GM12892 (cell line): ENCODE measurements at places on chromosomes 3 and 15.

DNA sequence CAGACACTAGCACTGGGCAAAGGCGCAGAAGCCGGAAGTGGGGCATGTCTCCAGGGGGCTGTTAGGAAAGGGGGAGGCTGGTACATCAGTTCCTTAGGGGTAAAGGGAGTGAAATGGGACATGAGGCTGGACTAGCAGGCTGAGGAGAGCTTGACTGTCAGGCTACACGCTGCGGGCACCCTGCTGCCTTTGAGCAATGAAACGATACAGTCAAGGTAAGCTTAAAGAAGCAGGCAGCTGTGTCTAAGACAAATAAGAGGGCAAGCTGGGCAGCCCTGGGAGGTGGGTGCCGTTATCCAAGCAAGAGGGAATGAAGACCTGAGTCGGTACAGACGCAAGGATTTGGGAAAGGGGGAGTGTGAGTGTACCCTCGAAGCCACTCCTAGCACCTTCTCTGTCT lies 51.0 kb upstream of the DCLK3 start:
- DNase-seq, result no peak

- DNase-seq, result no peak
These were observed 208.7 kb upstream of the P2RY1 start for GRCh38 chr3:152626226-152626625.

- DNase-seq, result no peak
These were observed 136.2 kb upstream of the EIF1B start for GRCh38 chr3:40173227-40173721.

GRCh38 chr15:79310612-79310984 lies 314 bp upstream of the TMED3 start:
- no peak for DNase-seq

GRCh38 chr15:39426552-39427532 lies 154.0 kb upstream of the THBS1 start:
- DNase-seq, result peak; percentile 34

DNA sequence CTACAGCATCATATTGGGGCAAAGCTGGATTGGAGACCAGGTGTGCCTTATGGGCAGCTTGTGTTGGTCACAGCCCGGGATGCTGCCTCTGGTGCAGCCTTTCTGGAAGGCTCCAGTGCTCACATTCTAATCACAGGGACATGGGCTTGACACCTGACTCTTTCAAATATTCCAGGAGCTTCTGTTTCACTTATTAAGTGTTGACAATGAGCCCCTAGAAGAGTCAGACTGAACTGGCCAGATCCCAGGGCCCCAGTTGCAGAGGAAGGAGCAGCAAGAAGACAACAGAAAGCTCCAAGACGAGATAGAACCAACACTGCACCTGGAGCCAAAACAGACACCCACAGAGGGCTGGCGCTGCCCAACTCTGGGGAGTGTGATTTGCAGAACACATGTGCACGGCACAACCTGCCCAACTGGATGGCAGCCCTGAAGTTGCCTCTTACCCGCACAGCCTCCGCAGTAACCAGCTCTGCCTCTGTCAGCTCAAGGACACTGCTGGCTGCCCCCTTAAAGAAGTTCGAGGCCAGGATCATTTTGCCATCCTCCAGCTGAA lies 30.3 kb downstream of the ALDH1L1 start:
- no peak for DNase-seq

DNA sequence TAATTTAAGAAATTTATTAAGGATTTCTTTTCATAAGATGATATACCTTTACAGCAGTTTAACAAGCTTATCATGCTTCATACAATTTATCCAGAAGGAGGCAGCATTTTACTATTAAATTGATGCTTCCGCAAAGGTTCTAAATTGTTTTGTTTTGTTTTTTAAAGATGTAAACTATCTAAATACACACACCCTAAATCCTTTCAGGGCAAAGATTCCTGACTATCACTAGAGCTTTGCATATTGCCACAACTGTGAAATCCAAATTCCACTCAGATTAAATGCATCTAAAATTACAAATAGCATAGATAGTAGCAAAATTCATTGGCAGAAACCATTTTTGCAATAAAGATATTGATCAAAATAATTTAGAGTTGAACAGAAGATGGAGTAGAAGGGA lies 44.5 kb upstream of the CCNL1 start:
- DNase-seq, result no peak

GRCh38 chr3:24539699-24540098 lies 45.0 kb upstream of the THRB start:
- no peak for DNase-seq

DNA sequence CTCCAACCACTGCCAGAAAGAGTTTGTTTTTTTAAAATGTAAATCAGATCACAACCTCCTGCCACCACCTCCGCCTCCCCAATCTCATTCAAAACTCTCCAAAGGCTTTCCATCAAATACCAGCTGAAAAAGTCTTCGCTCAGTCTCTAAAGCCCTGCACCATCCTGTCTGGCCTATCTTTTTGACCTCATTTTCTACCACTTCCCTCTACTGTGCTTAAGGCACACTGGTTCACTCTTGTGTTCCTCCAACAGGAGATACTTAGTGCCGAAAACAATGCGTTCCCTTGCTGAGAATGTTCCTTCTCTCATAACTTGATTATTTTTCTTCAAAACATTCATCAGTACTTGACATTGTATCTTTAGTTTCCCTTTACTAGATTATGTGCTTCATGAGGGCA lies 3.5 kb downstream of the BTBD1 start:
- DNase-seq, result no peak

DNA sequence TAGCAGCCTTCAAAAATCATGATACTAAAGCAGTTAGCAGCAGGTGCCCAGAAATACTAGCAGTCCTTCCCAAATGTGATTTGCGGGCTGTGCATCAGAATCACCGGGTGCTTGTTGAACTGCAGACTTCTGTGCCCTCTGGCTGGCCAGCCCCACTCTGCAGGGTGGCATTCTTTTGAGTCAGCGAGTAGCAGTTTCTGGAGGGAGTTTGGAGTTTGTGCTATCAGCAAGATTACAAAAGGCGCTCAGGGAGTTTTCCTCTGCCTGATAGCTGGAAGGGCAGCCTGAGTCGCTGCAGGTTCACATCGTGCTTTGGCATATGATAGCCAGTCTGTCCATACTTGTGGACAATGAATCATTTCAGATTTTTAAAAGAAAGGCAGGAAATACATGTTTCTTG lies 57.6 kb downstream of the CLDN11 start:
- DNase-seq, result no peak
